Central memory CD8-positive, alpha-beta T cell (primary cell): ENCODE measurements at places on chromosomes 7 and 10.

DNA sequence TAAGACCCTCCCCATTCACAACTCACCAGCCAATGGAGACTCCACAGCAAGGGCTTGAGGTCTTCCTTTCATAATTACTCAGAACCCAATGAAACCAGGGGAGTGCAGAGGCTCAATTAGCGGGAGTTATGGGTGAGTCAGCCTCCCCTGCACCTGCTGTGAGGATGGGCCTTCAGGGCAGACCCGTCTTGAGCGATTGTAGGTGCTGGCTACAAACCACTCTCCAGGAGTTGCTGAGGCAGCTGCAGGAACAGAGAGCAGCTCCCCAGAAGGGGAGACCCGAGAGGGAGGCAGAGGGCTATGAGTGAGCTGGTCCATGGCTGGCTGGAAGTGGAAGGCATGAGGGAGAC, 58.5 kb upstream of the SORCS3 start:
- H3K4me3 ChIP-seq = no peak overlapping the region
- H3K27ac ChIP-seq = no peak overlapping the region
- peaks cover 2% of the 10 kb centered on the region for H3K36me3 ChIP-seq
- H3K4me1 ChIP-seq = peaks cover 27% of the 10 kb centered on the region
- peaks cover 54% of the 10 kb centered on the region for H3K27me3 ChIP-seq

- no peaks in the 10 kb centered on the region for H3K27me3 ChIP-seq
- H3K27ac ChIP-seq = peak overlapping the region; percentile 97
- peaks cover 24% of the 10 kb centered on the region for H3K36me3 ChIP-seq
- peak overlapping the region; percentile 83 for H3K4me3 ChIP-seq
- H3K4me1 ChIP-seq = peaks cover 50% of the 10 kb centered on the region
- peak; percentile 78 for DNase-seq
These were observed 31.1 kb downstream of the ADAP1 start for GRCh38 chr7:923108-924041.

DNA sequence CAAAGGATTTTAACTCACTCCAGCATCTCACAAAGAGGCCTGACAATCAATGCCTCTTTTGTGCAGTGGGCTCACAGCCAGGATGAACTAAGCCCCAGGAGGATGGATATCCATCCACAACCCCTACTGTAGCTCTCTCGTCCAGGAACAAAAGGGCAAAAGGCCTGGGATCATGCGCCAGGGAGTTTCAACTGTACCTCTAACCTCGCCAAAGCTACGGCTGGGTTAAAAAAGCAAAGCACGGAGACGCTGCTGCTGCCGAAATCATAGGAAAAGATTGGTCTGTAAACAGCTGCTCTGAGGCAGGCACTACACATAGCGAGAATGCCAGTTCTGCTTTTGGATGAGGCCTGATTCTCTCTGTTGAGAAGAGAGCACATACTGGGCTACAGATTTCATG, 32.1 kb downstream of the VSTM4 start:
- H3K27ac ChIP-seq = no peak overlapping the region
- H3K4me3 ChIP-seq = no peak overlapping the region

- no peak overlapping the region for H3K4me3 ChIP-seq
- H3K4me1 ChIP-seq = no peaks in the 10 kb centered on the region
- no peaks in the 10 kb centered on the region for H3K36me3 ChIP-seq
- no peak for DNase-seq
- no peaks in the 10 kb centered on the region for H3K27me3 ChIP-seq
These were observed 187.8 kb downstream of the GNAT3 start for GRCh38 chr7:80324032-80324431.

DNA sequence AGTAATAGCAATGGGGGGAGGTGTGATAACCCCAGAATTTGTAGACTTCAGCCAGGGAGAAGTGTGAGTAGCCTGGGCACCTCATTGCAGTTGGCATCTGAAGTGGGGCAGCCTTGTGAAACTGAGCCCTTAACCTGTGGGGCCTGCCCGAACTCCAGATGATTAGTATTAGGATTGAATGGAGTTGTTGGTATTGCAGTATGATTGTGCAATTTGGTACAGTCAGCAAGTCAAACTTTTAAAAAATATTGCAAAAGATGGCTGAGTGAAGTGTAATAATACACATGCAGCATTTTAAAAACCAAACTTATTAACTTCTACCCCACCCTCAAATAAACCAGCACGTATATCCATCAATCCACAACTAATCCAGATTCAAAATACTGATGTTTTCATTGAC, 9.3 kb downstream of the RBM33 start:
- no peak for DNase-seq
- no peaks in the 10 kb centered on the region for H3K27me3 ChIP-seq
- H3K4me1 ChIP-seq = peaks cover 68% of the 10 kb centered on the region
- peak overlapping the region; percentile 6 for H3K27ac ChIP-seq
- H3K36me3 ChIP-seq = peaks cover 12% of the 10 kb centered on the region

GRCh38 chr10:97355571-97355975, 21.0 kb upstream of the FRAT2 start:
- no peaks in the 10 kb centered on the region for H3K27me3 ChIP-seq
- peaks cover 3% of the 10 kb centered on the region for H3K36me3 ChIP-seq
- DNase-seq = no peak

GRCh38 chr10:84208023-84208422, 13.7 kb downstream of the CDHR1 start:
- peaks cover 7% of the 10 kb centered on the region for H3K4me1 ChIP-seq
- no peak overlapping the region for H3K4me3 ChIP-seq
- H3K36me3 ChIP-seq = peaks cover 4% of the 10 kb centered on the region

DNA sequence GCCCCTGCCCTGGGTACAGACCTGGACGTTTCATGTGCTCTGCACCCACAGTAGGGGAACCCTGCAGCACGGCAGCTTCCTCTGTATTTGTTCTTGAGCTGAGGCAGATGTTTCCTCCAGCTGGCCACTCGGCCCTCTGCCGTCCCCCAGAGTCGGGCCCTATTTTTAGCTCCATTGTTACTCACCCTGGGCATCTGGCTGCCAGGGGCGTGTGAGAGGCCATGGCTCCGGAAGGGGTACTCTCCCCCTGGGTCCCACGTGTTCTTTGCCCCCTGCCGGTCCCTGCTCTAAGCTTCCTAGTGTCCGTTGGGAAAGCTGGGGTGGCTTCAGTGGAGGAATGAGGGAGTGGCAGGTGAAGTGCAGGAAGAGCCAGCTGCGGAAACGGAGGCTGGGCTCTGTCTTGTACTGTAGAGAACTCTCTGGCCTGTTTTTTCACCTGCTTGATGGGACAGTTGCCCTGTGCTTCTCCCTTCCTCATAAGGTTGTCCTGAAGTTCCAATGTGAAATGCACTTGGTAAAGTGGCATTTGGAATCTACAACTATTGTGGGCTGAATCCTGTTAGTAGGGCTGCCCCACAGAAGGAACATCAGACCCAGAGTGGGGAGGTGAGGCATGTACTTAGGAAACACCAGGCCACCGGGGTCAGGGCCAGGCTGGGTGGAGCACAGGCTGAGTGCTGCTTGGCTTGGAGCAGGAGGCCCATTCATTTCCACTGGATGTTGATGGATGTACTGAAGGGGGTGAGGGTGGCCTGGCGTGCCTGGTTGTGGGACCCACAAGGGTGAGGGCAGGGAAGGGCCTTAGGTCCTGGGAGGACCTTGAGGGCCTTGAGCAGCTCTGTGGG, 30.6 kb downstream of the PALD1 start:
- H3K4me1 ChIP-seq = no peaks in the 10 kb centered on the region
- no peak for DNase-seq
- H3K27ac ChIP-seq = no peak overlapping the region
- H3K27me3 ChIP-seq = peaks cover 10% of the 10 kb centered on the region

DNA sequence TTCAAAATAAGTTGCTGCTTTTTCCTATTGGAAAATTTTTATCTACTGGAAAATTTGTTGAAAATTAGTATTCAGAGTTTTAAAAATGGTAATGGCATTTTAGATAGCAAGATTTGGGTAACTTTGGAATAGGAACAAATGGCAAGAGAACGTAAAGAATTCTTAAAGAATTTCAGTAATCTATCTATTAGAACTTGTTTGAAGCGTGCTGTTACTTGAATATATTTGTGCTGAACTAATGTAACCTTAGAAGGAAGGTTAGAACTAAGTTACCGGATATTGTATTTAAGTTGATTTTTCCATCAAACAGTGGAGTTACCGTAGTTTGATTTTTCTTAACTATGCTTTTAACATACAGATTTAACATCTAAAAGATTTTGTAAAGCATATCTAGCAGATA, 25.9 kb downstream of the SEPTIN7 start:
- H3K4me1 ChIP-seq = peaks cover 38% of the 10 kb centered on the region
- no peak overlapping the region for H3K4me3 ChIP-seq
- H3K36me3 ChIP-seq = peaks cover 6% of the 10 kb centered on the region
- H3K27me3 ChIP-seq = no peaks in the 10 kb centered on the region
- no peak for DNase-seq
- H3K27ac ChIP-seq = no peak overlapping the region

DNA sequence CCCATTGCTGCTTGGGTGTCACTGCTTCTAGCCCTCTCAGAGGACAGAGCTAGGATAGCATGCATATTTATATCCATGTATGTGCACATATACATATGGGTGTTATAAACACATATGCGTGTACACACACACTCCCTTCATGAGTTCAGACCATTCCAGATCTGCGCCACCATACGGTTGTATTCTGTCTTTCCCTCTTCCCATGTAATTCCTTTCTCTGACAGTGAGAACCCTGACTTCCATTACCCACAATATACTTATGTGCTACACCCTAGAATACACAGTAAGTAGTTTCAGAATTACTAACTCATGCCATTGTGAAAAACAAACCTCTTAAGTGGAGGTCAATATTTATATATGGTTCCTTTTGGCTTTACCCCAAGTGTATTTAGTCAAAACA, 116.6 kb upstream of the SAMD8 start:
- H3K36me3 ChIP-seq = peaks cover 21% of the 10 kb centered on the region
- H3K4me1 ChIP-seq = peaks cover 11% of the 10 kb centered on the region
- H3K27me3 ChIP-seq = no peaks in the 10 kb centered on the region
- no peak overlapping the region for H3K27ac ChIP-seq

GRCh38 chr10:30829901-30830300, 200.3 kb upstream of the LYZL2 start:
- H3K27me3 ChIP-seq = peaks cover 13% of the 10 kb centered on the region
- H3K4me1 ChIP-seq = no peaks in the 10 kb centered on the region
- no peaks in the 10 kb centered on the region for H3K36me3 ChIP-seq
- no peak for DNase-seq

- no peaks in the 10 kb centered on the region for H3K4me1 ChIP-seq
- H3K36me3 ChIP-seq = no peaks in the 10 kb centered on the region
- no peak for DNase-seq
- H3K4me3 ChIP-seq = no peak overlapping the region
These were observed 712.0 kb downstream of the INHBA start for GRCh38 chr7:40990841-40991240.

DNA sequence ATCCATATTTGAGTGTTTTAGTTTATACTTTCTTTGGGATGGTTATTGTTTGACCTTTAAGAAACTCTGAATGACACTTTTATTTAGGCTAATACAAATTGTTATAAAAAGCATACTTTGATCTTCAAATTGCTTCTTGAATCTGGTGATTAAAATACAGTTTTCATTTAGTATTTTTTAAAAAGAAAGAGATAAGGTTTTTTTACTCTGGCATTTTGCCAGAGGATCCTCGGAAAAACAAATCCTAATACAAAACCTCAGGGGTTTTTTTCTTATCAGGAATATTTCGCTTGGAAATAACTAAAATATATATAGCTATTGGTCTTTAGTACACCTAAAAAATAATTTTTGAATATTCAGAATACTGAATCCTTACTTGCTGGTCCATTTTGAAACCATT, 17.0 kb downstream of the MIOS start:
- no peak for DNase-seq
- no peak overlapping the region for H3K27ac ChIP-seq
- H3K4me3 ChIP-seq = no peak overlapping the region
- peaks cover 6% of the 10 kb centered on the region for H3K36me3 ChIP-seq
- no peaks in the 10 kb centered on the region for H3K4me1 ChIP-seq
